ENCODE measurements at places on chromosomes 6 and 20. TPM values are rescaled to one million over a fixed set of nuclear protein-coding genes. Genes with fewer than 3 reads are reported as not detected.

- peak; percentile 39 for DNase-seq
Observed at GRCh38 chr6:168877821-168878282, 375.8 kb downstream of the THBS2 start.

- no peak for DNase-seq
Observed at GRCh38 chr6:132005178-132005577, 54.0 kb upstream of the CCN2 start.

GRCh38 chr20:63544958-63545516 lies 2.5 kb downstream of the SRMS start:
- DNase-seq: peak; percentile 74

The PRRT1 gene
- total RNA-seq: 0.10 TPM

GRCh38 chr6:52365866-52366540 lies 4.1 kb downstream of the PAQR8 start:
- no peak for DNase-seq

The SLC16A10 gene
- 42.2 TPM for total RNA-seq

- no peak for DNase-seq
Observed at GRCh38 chr20:16048876-16049275, 524.4 kb downstream of the KIF16B start.

The VIP gene
- not detected for total RNA-seq

DNA sequence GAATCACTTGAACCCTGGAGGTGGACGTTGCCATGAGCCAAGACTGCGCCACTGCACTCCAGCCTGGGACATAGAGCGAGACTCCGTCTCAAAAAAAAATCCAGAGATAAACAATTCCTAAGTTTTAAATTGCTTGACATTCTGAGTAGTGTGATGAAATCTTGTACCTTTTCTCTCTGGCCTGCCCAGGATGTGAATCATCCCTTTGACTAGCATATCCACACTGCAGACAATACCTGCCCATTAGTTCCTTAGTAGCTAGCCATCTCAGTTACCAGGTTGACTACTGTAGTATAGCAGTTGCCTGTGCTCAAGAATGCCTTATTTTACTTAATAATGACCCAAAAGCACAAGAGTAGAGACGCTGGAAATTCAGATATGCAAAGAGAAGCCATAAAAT lies 2.8 kb downstream of the ZFP57 start:
- DNase-seq: no peak

GRCh38 chr6:46932526-46933319 lies 11.0 kb upstream of the ADGRF5 start:
- no peak for DNase-seq

The BMP5 gene
- 26.5 TPM for total RNA-seq

GRCh38 chr20:63009988-63010769 lies 3.4 kb upstream of the BHLHE23 start:
- no peak for DNase-seq

The FGD2 gene
- total RNA-seq: 2.5 TPM

The HSPA1A gene
- 83.3 TPM for total RNA-seq

DNA sequence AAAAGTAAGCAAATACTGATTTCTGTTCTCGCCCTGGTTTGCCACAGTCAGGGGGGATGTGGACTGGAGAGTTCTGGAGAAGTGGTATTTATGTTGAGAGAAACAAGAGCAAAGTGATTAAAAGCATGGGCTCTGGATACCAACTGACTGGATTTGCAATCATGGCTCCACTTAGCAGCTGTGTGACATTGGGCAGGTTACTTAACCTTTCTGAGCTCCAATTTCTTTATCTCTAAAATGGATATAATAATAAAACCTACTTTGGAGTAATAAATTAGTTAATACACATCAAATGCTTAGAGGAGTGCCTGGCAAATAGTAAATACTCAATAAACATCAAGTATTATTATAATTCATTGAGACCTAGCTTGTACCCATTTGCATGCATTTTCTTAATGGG lies 111.7 kb downstream of the CLIC5 start:
- DNase-seq: no peak

All from hepatocyte (in vitro differentiated cells).